ENCODE measurements at places on chromosomes 5 and 9.

GRCh38 chr5:375921-376798 is 54.6 kb downstream of the AHRR start:
- DNase-seq: peak; percentile 32

- no peak for DNase-seq
Measured at GRCh38 chr9:122204055-122204454, 24.7 kb downstream of the LHX6 start.

GRCh38 chr9:69204849-69205248 is 30.8 kb downstream of the TJP2 start:
- DNase-seq: no peak

- no peak for DNase-seq
Measured at GRCh38 chr9:95224376-95225019, 93.0 kb downstream of the FANCC start.

- no peak for DNase-seq
Measured at GRCh38 chr9:97675655-97676054, 21.5 kb downstream of the XPA start.

- no peak for DNase-seq
Measured at GRCh38 chr9:75372499-75373268, 284.4 kb downstream of the OSTF1 start.

GRCh38 chr9:16475996-16476395 is 394.5 kb downstream of the BNC2 start:
- no peak for DNase-seq

DNA sequence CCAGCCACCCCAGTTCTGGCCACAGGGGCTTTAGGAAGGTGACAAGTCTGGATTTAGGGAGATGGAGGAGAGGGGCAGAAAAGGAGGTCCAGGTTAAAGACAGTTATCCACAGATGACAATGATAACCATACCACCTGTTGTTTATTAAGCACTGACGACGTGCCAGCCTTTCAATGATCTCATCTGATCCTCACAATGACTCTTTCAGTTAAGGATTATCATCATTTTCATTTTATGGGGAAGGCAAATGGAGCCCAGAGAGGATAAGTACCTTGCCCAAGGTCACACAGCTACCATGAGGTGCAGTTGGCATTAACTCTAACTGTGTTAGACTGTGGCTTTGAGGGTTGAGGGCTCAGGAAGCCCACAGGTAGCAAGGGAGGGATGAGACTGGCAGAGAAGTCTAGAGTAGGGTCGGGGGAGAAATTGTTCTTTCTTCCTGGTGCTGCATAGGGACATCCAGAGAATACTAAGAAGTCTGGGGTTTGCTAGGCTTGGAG is 21.5 kb upstream of the JADE2 start:
- no peak for DNase-seq

DNA sequence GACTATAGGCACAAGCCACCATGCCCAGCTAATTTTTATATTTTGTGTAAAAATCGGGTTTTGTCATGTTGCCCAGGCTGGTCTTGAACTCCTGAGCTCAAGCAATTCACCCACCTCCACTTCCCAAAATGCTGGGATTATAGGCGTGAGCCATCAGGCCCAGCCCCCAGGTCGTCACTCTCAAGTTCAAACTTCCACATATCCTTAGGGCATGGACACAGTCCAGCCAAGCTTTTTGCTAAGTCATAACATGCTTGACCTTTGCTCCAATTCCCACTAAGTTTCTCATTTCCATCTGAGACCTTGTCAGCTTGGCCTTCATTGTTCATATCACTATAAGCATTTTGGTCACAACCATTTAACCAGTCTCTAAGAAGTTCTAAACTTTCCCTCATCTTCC is 43.9 kb upstream of the ARAP3 start:
- DNase-seq: no peak

GRCh38 chr5:149860801-149861322 is 83.7 kb downstream of the PDE6A start:
- no peak for DNase-seq

DNA sequence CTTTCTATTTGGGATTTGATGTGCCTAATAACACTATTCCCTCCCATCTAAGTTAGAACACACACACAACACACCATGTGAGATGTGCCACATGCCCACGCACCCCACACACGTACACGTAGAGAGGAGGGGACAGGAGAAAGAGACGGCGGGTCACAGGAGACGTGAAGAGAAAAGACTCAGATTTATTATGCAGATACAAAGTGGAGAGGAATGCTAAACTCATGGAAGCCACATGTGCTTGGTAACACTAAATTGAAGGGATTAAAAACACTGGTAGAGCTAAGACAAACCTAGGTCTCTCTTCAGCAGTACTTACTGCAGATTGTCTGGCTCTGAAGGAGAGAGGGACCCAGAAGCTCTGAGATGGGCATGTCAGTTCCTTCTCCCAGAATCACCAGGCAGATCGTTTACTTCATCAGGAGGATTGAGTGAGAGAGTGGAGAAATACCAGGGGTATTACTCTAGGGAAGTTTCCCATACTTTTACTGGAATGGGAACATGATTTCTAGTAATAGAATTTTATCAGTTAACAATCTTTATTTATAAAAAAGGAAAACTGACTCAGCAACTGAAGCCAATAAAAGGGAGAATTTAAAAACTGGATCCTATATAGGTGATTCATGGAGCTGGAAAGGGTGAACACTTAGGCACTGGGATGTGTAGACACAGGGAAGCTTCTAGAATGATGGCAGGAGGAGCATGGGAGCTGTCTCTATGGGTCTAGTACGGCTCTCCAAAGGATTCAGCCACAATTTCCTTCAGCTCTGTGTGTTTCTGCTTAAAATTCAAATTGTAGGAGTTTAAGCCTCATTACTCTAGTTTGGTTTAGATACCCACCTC is 139.4 kb downstream of the MACIR start:
- no peak for DNase-seq

GRCh38 chr5:31449174-31449573 is 82.7 kb downstream of the DROSHA start:
- no peak for DNase-seq

- DNase-seq: no peak
Measured at GRCh38 chr5:87751824-87752223, 339.1 kb upstream of the CCNH start.

DNA sequence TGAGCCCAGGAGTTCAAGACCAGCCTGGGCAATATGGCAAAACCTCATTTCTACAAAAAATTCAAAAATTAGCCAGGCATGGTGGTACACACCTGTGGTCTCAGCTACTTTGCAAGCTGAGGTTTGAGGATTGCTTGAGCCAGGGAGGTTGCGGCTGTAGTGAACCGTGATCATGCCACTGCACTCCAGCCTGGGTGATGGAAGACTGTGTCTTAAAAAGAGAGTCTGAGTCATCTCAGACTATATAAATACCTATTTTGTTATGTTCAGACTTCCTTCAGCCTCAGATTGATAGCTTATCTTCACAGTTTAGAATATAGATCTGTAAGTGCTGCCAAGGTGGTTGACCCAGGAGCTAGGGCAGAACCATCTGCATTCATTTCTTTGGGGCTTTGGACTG is 1.6 kb upstream of the PAIP2 start:
- no peak for DNase-seq

GRCh38 chr9:106755736-106756135 is 107.2 kb upstream of the ZNF462 start:
- DNase-seq: no peak

DNA sequence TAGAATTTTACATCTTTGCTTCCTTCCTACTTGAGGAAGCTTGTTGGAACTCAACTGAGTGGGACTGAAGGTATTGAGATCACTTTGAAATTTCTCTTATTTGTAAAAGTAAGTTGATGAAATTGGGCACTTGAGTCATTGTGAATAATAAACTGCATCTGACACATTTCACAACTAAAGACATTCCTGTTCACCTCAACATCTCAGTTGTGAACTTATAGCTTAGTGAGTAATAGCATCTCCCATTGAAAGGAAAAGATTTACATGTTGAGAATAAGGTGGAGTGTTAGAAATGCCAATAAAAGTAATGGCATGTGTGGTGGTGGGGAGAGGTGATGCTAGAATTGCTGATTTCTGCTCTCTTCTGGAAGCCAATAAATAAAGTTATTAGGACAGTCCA is 145.0 kb downstream of the SLC24A2 start:
- DNase-seq: no peak

GRCh38 chr9:136902259-136902821 is 16.0 kb downstream of the TRAF2 start:
- DNase-seq: no peak

DNA sequence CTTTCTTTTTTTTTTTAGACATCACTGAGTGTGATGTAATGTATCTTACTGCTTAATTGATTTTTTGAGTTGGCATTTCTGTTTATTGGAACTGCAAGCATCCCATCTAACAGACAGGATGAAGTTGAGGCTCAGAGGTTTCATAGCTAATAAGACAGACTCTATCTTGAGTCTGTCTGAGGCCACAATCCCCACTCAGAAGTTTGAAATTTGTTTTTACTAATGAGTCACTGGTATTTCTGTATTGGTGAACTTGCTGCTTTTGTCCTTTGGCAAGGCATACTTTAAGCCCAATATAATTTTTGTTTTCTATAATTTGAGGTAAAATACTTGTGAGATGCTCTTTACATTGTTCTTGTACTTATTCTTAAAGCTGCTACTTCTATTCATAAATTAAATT is 491.2 kb downstream of the PSAT1 start:
- DNase-seq: no peak

DNA sequence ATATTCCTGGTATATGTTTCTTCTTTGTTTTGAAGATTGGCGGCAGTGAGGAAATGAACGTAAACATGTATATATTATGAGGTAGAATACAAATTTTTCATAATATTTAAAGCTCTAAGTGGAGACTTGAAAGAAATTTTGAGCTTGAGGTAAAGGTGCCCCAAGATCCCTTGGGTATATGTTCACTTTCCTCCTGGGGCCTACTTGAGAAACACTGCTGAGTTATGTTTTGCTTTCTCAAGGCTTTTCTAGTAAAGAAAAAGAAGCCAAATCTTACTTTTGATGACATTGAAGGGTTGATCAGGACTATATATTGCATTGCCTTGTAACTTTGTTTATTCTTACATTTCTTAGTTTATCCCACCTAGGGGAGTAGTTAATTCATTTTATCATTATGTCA is 30.7 kb downstream of the AP3S1 start:
- no peak for DNase-seq

All from liver (tissue), 10 donors.